Right atrium auricular region (tissue), 2 donors: ENCODE measurements at places on chromosomes 2 and 18. TPM values are rescaled to one million over a fixed set of nuclear protein-coding genes. Genes with fewer than 3 reads are reported as not detected.
A peak's percentile ranks its signal among the peaks of the same experiment; 100 is the strongest.

GRCh38 chr18:12254820-12255511, 805 bp downstream of the CIDEA start:
- no peak for DNase-seq

- peak; percentile 69 for DNase-seq
Measured at GRCh38 chr18:79528846-79529245, 133.1 kb downstream of the NFATC1 start.

Gene CCDC68
- total RNA-seq: 8.0 TPM

Gene DSG1
- 4.2 TPM for total RNA-seq
